ENCODE measurements at places on chromosomes 4 and X.

DNA sequence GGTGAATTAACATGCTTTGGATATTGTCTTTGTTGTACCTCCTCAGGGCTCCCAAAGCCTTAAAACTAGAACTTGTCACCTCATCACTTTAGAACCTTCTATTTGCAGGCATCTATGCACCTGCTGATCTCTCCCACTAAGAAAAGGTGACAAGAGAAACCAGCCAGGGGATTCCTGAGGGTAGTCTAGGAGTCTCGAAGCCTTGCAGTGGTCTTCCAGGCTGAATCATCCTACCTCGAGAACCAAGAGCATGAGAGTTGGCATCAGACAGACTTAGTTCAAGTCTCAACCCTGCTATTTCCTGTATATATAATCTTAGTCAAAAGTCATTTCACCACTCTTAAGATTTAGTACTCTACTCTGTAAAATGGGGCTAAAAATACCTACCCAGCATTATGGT lies 29.6 kb downstream of the RTL5 start:
- DNase-seq = no peak

DNA sequence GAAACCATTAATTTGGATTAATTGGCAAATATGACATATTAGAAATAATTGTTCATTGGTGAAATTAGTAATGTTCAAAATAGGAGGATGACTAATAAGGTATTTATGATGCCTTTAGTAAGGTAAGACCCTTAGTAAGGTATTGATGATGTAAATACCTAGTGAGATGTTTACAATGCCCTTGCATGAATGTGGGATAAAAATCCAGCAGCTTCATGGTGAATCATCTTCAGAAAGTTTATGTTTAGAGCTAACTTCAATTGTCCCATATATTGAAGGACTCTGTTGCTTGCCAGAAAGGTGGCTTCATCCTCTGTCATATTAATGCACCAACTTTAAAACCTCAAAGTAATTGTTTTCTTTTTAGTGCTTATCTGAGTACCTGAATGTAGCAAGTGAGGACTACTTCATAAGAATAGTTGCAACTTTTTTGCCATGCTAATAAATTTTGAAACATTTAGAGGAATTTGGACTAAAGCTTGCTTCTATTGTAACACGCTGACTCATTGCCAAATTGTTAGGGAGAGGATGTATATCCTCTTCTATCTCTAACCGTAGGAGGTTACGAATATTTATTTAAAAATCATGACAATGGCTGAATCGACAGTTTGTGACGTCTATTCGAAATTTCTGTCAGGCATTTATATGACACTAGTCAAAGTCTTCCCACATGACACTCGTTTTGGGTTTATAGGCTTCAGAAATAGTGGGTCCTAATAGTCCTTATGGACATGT lies 174.1 kb upstream of the HS3ST1 start:
- DNase-seq = no peak

DNA sequence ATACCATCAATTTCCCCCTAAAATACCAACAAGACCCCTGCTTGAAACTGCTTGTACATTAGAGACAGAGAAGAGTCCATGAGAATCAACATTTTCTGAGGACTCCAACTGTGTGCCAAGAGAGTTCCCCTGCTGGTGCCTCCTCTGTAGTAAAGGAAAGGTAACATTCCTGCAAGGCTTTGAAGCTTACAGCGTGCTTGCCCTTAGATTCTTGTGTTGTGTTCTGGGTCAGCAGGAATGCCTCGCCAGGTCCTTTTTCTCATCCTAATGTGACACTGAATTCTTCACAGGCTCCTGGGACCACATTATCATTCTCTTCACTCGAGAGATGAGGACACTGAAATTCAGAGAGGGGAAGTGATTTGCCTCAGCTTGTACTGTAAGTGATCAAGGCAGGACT lies 9.7 kb upstream of the EOLA2 start:
- no peak for DNase-seq

GRCh38 chrX:108468486-108468885 lies 28.8 kb downstream of the COL4A5 start:
- no peak for DNase-seq

- no peak for DNase-seq
Observed at GRCh38 chr4:159608436-159608835, 505.6 kb downstream of the RAPGEF2 start.

GRCh38 chrX:71111921-71112431 lies 599 bp upstream of the IL2RG start:
- DNase-seq = no peak

DNA sequence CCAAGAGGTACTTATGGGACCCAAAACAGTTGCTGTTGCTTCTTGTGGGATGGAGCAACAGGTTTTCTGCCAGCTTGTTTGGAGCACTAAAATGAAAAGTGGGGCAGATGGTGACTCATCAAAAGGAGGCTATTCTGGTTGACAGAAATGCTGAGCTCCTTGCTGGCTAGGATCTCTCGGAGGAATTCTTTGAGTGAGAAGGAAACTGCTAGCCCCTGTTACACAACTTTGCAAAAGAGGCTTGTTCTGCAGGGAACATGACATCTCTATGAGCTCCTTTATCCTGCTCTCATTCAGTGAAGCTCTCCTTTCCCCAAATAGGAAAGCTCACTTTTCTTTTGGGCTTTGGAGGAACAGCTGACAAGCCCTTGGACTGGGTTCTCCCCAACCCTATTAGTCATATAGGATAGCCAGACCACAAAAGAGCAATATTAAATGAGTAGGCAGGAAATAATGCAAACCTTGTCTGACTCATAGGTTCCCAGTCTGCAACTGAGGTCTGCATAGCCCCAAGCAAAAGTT lies 108.3 kb downstream of the CDS1 start:
- DNase-seq = no peak

DNA sequence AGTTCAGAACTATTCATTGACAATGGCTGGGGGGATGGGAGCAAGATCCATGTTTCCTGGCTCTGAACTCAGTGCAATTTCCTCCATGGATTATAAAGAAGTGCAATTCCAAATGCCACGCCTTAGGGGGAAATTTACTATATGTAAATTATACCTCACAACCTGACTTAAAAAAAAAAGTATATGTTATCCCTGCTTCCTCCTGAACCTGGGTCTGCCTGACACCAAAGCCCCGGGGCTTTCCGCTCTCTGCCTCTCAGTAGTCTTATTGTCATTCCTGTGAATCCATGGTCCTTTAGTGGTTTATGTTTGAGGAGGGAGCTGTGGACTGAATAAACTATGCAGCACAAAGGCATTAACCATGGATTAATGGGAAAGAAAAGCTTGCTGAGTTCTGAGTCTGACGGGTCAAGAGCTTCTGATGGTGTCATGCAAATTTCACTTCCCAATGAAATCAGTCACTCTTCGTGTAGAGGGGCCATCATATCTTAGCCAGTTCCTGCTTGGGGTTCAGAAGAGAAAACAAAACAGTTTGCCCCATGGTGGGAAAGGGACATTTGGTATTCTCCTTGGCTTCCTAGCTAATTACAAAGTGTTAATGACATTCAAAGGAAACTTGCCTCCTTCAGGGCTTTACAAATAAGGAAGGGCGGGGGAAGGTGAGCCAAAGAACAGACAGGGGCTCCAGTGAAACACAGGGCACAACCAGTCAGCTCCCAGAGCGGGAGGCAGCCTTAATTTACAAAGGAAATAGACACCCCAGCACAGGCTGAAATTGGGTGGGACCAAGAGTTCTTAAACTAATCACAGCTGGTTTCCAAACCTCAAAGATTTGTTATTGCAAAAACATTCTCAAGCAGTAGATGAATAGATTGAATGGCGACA lies 14.3 kb downstream of the FAM9C start:
- no peak for DNase-seq

GRCh38 chr4:176020481-176021085 lies 45.1 kb upstream of the WDR17 start:
- DNase-seq = no peak

- no peak for DNase-seq
Observed at GRCh38 chr4:106201373-106201772, 114.6 kb downstream of the TBCK start.

DNA sequence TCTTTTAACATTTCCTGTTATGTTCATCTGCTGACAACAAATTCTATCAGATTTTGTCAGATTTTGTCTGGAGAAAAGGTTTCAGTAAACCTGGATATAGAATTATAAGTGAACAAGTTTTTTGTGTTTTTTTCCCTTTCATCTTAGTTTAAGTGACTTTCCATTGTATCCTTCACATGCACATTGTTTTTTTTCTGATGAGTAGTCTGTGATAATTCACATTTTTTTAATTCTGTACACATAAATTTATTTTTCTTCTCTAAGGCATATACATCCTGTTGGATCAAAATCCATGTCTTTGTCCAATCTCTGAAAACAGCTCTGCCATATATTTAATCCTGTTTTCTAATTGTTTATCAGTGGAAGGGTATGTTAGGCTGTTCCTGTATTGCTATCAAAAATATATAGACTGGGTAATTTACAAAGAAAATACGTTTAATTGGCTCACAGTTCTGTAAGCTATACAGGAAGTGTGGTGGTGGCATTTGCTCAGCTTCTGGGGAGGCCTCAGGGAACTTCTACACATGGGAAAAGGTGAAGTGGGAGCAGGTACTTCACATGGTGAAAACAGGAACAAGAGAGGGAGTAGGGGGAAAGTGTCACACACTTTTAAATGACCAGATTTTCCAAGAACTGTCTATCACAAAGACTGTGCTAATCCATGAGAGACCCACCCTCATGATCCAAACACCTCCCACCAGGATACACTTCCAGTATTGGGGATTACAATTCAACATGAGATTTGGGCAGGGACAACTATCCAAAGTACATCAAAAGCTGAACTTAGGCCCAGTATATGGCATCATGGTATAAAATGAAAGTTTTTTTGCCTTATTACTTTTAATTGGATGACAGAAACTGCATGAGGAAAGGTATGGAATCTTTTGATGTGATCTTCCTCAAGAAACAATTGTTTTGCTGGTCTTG lies 45.6 kb upstream of the GRID2 start:
- DNase-seq = no peak

DNA sequence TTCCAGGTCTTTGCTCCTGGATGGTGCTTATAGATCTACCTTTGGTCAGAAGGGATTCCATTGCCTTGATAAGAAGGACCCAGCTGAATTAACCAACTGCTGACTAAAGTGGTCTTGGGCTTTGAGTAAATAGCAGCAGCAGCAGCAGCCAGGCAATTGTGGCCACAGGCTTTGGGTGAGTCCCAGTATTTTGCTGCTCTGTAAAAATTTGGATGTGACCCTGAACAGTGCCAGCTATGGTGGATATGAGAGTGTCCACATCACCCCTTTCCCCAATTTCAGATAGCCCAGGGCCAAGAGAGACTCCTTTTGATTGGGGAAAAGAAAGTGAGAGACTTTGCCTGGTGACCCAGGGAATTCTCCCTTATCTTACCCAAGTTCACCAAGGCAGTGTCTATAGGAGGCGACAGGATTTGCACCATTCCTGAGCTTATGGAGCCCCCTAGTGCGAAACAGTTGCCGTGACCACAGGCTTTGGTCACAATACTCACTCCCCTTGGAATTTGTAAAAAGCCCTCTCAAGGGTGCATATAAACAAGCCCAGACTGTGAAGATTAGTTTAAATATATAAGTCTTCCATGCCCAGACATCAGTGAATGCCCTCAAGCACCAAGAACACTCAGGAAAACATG lies 518.0 kb downstream of the TMA16 start:
- DNase-seq = peak; percentile 4

DNA sequence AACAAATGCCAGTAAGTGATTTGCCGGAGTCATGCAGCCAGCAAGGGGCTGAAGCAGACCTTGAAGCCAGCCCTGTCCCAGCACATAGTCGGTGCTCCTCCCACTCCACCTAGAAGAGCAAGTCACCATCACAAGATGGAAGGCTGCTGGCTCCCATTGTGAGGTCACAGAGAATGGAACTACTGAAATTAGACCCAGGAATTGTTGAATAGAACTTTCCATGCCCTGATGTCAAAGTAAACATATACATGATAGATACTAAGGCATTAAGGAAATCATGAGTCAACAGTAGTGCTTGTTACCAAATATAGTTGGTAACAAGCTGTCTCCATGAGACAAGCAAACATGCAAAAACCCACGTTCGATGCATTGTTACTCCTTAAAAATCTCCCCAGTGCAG lies 177.1 kb upstream of the MID1 start:
- DNase-seq = no peak

GRCh38 chrX:23656684-23657083 lies 10.6 kb upstream of the PRDX4 start:
- no peak for DNase-seq

- no peak for DNase-seq
Observed at GRCh38 chrX:101685923-101686322, 26.3 kb upstream of the ARMCX2 start.

DNA sequence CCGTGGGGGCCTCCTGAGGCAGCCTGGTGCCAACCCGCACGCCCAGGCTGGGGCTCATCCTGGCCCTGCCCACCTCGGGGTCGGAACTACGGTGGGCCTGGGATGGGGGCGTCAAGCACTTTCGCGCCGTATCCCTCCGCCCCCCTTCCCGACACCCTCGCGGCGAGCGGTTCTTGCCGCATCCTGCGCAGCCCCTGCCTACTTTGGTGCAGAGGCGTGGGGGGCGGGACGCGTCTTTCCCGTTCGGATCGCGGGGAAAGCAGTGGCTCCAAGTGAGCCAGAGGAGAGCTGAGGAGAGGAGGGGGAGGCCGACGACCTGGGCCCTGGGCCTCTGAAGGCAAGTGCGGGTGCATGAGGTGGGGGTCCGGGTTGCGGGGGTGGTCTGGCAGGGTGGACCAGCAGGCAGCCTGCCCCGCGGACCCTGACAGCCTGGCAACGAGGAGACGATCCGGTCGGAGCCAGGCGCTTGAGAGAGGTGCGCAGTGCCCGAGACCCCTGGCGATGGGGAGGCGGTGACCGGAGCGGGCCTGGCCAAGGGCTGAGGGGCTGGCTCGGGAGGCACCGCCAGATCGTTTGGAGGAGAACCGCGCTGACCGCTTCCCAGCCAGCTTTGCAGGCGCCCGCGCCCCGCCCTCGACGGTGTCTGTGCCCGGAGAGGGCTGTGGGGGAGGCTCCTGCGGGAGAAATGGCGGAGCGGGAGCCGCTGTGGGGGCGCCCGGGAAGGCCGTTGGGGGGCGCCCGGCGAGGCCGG lies at the start of gene GPRASP2:
Gene GPRASP2 (plus strand): TSS at position 233 of the 751 bp plus-strand sequence. CDS start 2,422 bp downstream, outside the sequence.
- DNase-seq = no peak

DNA sequence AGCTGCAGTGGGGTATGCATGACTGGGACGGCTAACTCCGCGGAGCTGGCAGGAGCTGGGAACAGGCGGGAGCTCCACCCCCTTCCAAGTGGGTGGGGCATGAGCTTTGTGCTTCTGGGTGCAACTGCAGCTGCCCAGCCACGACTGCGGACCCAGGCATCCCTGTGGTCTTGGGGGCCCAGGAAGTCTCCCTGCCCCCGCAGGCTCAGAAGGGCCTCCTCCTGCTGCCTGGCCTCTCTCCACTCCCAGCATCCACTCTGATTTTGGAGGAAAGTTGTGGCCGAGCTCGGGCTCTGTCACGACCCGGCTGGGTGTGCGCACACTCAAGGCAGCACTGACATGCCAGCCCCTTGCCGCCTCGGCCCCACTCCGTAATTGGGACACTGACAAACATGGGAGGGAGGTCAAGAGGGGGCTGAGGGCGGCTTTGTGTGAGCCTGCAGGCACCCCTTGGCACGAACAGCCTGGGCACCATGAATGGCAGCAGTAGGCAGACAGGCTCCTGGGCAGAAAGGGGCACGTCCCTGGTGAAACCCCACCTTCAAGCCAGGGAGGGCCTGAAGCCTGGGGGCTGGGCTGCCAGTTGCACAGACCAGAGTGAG lies 822.6 kb downstream of the GLUD2 start:
- DNase-seq = no peak
